ENCODE measurements at places on chromosomes 1 and 21. TPM values are rescaled to one million over a fixed set of nuclear protein-coding genes. Genes with fewer than 3 reads are reported as not detected.

Gene TDRD5
- total RNA-seq: not detected

Gene SSU72
- total RNA-seq: 193 TPM

DNA sequence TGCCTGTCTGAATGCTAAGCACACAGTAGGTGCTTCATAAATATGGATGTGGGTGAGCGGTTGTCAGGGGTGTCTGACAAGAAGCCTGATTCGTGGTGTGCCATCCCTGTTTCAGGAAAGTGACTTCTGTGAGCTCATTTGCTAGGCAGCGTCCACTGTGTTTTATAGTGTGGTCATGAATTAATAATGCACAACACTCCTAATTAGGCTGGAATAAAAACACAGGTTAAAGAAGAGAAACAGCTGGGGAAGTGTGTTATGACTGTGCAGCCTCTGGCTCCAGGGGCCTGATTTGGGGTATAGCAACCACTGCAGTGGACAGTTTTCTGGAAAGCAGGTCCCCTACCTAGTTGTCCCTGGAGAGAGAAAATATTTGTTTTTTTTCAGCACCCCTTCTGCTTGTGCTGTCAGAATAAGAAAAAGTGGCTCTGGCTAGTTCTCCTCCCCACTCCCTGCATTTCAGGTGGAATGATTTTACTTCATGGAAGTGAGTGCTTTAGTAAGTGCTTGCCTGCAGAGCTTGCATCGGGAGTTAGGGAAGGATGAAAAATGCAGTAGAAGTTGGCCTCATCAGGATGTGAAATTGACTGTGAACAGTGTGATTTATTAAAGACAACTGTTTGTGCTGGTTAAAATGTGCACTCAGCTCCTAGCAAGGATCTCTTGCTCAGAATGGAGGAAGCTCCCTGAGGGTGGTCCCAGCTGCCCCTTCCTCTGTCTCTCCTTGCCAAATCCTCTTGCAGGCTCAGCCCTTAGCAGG lies 333.8 kb downstream of the HHAT start:
- DNase-seq: no peak

GRCh38 chr1:25624156-25624555 lies 7.6 kb downstream of the MAN1C1 start:
- no peak for DNase-seq

- DNase-seq: no peak
These were observed 44.9 kb downstream of the ARHGEF11 start for GRCh38 chr1:157000686-157001085.

GRCh38 chr1:236303675-236304074 lies 21.9 kb upstream of the ERO1B start:
- no peak for DNase-seq

GRCh38 chr1:178371933-178372388 lies 124.8 kb downstream of the CLEC20A start:
- no peak for DNase-seq

GRCh38 chr1:179941454-179941853 lies 13.2 kb upstream of the CEP350 start:
- DNase-seq: no peak

DNA sequence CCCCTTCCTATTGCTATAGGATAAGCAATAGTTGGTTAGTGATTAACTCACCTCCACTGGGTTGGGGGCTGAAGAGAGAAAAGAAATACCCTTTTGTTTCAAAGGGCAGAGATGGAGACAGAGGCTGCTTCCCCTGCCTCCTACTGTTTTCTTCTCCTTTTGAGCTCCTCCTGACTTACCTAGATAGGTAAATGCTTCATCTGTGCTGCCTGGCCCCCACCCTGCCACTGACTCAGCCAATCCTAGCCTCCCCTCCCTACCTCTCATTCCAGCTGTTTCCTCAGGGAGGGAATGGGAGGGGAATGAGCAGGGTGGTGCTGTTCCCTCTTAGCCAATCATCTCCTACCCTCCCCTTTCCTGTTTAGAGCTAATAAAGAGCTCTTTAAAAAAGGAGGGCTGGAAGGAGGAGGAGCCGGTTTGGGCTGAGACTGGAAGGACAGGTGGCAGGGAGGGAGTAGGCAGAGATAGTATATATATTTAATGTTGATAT lies at the start of gene C1orf116:
TSS of gene C1orf116 (minus strand) at position 229 of the 490 bp plus-strand sequence. CDS start 5,158 bp downstream, outside the sequence.
- no peak for DNase-seq

All from gastrocnemius medialis (tissue), 4 donors.